Stimulated activated naive CD4-positive, alpha-beta T cell treated with Interleukin-2 at 50 U/mL for 16 hours (primary cell): ENCODE measurements at places on chromosomes 3 and 15.

DNA sequence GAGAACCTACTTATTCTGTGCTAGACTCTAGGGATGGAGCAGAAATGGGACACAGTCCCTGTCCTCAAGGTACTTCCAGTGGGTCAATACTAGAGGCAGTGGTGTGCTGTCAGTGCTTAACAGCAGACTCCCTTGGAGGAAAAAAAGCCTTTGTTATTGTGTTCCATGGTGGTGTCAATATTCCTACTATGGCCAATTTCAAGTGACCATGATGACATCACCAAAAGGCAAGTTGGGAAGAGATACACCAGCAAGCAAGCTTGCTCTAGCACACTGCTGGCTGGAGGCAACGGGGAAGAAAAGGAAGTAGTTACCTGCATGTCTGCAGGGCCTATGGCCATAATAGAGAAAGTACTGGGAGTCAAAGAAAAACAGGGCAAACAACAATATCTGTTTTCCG is 89.6 kb upstream of the ETV5 start:
- no peak for DNase-seq

GRCh38 chr3:7638103-7638502 is 777.2 kb downstream of the GRM7 start:
- DNase-seq: no peak

DNA sequence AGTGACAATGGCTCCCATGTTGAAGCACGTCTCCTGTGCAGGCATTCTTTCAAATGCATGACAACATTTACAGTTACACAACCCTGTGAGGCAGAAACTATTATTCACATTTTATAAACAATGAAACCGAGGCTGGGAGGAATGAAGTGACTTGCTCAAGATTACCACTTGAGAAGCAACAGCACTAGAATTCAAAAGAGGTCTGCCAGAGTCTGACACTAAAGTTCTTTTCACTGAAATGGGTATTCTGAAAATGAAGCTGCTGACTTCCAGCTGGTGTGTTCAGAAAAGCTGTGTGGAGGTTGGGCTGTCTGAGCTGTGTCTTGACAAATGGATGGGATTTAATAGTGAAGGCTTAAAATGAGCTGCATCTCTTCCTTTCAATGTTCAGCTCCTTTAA is 104.4 kb downstream of the THSD4 start:
- no peak for DNase-seq

DNA sequence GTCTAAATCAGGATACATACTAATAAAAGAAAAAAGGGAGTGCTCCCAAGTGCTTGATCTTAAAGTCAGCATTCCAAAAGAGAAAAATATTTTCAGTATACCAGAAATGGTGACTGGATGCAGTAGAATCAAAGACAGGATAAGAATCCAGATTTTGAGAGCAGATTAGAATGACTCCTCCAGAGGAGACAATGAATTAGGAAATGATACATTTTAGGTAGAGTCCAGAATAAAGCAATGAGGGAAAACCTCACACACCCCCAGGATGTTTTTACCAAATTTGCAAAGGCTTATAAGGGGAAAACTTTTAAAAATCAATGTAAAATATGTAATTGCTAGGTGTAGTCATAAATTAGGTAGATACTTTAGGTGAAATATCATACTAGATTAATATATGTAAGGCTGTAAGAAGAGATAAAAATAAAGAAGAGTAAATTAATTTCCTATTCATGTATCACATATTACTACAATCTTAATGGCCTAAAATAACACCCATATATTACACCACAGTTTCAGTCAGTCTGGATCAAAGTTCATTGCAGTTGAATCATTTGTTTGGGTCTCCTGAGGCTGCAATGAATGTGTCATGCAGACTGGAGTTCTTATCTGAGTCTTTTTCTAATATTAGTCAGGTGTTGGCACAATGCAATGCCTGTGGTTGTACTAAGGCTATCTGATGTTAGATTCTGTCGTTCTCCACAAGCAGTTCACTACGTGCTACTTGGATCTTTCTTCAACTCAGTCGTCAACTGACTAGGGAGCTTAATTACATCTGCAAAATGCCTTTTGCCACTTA is 547.8 kb upstream of the EPHA6 start:
- DNase-seq: no peak

- DNase-seq: no peak
Observed at GRCh38 chr15:80636675-80637074, 58.4 kb upstream of the ABHD17C start.

DNA sequence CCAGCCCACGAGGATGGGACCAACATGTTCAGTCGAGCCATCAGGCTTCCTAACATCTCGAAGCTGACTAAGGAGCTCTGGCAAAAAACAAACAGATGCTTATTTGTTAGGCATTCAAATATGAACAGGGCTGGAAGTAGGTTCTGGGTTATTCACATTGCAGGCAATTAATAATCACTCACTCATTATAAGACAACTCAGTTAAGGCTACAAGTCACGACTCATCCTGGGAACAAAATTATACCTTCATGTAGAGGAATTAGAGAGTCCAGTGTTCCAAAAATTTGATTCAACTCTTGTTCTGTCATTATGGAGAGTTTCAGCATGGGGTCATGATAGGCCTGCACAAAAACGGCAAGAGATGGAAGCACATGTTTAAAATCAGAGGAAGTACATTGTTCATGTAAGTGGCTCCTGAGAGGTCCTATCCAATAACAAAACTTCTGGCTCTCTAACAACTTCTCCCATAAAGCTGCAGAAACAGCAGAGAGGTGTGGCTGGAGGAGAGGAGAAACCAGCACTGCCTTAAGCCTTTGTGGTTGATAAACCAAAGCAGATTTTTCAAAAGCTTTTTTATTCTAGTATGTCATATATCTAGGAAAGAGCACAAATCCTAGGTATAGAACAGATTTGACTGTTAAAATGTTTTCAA is 50.6 kb downstream of the ARHGEF3 start:
- no peak for DNase-seq

DNA sequence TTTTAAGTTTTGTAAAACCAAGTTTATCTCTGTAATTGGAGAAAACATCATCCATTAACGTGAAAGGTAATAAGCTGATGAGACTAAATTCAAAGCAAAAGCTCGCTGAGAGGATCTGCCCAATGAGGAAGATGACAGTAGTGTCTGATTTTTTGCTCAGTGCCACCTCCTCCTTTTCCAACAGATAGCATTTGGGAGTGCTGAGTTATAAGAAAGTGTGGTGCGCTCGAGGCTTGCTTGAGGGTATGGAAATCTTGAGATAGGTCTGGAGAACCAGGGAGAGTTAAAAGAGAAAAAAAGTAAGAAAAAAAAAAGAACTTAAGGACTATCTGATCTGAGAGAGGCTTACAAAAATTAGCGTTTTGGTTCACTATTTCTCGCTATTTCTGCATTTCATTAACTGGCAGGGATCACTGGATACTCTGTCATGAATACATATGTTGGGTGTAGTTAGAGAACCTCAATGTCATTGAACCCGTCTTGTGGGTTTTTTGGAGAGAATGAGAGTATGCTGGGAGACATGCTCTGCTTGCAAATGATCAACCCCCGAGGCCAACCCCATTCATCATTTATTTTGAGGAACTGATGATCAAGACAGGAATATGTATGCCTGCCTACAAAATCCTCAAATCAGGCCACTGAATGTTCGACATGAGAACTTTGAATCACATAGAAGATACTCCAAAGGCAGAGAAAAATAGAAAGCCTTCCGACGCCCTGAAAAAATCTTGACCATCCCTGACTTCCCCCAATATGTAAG is 973 bp upstream of the USP13 start:
- DNase-seq: no peak

DNA sequence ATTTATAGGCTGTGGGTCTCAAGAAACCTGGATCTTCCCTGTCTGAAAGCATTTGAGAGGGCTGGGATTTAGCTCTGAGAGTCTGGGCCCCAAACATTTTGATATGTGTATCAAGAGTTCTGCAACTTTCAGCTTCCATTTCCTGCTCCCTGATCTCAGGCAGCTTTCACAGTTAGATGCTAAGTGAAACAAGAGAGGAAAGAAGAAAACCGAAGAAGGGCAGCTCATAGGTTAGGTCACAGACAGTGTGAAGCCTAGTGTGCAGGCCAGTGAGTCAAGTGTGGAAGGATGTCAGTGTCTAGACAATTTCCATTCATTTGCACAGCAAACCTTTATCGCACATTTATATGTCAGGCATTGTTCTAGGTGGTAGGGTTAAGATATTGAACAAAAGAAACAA is 173.6 kb upstream of the PROK2 start:
- no peak for DNase-seq

- no peak for DNase-seq
Observed at GRCh38 chr15:77187751-77188464, 117.0 kb upstream of the TSPAN3 start.
